ENCODE measurements at places on chromosomes 4 and X.

- DNase-seq: no peak
Measured at GRCh38 chr4:128564081-128564630, 245.3 kb upstream of the JADE1 start.

GRCh38 chrX:48971249-48972219 lies at the start of gene KCND1:
TSS of gene KCND1 (minus strand) at chrX:48971844. CDS start at chrX:48970271, 1,573 bp downstream.
- DNase-seq: peak; percentile 62

DNA sequence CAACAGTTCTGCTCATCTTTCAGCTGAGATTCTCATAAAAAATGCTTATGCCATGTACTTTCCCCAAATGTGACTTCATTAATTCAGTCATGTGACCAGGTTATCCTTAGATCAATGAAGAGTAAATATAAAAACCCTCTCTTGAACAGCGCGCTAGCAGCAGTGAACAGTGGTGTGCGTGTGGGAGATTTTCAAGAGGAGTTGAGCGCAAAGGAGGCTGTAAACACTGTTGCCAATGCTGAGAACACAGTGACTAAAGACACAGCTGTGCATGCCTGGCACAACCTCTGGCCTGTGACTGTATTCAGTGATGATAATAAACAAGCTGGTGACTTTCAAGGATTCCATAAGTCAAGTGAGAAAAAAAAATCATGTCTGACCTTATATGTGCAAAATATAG lies 25.1 kb downstream of the MSX1 start:
- DNase-seq: no peak

DNA sequence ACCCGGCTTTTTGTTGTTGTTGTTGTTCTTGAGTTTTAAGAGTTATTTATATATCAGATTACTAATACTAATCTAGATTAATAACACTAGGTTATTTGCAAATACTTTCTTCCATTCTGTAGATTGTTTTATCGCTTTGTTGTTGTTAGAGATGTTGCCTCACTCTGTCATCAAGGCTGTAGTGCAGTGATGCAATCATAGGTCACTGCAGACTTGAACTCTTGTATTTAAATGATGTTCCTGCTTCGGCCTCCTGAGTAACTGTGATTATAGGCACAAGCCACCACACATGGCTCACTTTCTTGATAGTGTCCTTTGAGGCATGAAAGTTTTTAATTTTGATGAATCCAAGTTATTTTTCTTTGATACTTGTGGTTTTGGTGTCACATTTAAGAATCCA lies 129.0 kb downstream of the VSIG4 start:
- DNase-seq: no peak

- DNase-seq: no peak
Measured at GRCh38 chr4:79306795-79307194, 19.1 kb downstream of the NAA11 start.

- DNase-seq: no peak
Measured at GRCh38 chr4:42678512-42678911, 21.6 kb upstream of the ATP8A1 start.

GRCh38 chr4:136302566-136302965 lies 1229.7 kb downstream of the PCDH18 start:
- DNase-seq: no peak

- no peak for DNase-seq
Measured at GRCh38 chr4:182307746-182308145, 64.5 kb downstream of the TENM3 start.

- no peak for DNase-seq
Measured at GRCh38 chr4:104751468-104751867, 256.8 kb upstream of the CXXC4 start.

DNA sequence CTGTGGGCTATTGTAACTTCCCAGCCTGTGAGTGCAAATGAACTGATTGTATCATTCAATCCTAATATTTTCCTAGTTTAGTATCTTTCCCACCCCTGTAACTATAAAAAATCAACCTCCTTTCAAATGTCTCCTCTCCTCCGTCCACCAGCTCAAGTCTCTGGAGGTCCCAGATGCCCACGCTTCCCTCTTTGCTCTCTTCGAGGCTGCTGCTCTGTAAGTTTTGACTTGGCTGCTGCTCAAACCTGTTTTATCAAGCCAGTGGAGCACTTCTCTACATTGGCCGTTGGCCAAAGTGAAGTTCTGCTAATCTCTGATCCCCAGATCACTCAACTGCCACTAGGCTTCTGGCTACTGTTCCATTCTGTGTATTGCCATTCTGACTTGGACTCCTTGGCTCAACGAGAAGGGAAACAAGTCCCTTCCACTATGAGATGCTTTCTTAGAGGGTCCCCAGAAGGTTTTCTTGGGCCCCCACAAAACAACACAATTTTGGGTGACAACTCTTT lies 60.7 kb upstream of the RAPGEF2 start:
- DNase-seq: no peak

DNA sequence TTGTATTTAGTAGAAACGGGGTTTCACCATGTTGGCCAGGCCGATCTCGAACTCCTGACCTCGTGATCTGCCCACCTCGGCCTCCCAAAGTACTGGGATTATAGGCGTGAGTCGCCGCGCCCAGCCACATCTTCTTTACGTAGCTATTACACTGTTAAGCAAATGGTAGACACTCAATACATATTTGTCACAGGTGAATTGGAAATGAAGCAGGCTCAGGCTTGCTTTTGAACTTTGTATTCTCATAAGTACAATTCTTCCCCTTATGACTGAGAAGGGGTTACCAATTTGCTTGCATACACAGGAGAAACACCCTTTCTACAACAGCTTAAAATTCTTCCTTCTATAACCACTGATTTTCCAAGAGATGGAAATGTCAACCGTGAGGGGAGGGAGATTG lies 787 bp upstream of the SRPX2 start:
- no peak for DNase-seq

DNA sequence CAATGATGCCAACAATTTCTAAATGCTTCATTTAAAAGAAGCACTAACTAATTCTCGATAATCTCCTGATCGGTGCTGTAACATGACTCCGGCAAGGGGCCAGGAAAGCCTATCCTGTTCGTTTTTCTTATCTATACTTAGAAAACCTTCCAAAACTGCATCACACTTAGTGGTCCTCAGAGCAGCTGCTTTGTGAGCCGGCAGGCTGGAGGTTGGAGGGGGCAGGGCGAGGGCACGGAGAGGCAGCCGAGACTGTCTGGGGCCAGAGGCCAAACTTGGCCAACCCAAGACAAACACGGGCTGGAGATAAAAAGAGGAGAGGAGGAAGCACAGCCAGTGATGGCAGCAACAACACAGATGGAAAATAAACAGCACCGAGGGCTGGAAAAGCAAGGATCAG lies 455.7 kb downstream of the BCOR start:
- no peak for DNase-seq

- DNase-seq: no peak
Measured at GRCh38 chrX:115449742-115450141, 111.2 kb upstream of the PLS3 start.

DNA sequence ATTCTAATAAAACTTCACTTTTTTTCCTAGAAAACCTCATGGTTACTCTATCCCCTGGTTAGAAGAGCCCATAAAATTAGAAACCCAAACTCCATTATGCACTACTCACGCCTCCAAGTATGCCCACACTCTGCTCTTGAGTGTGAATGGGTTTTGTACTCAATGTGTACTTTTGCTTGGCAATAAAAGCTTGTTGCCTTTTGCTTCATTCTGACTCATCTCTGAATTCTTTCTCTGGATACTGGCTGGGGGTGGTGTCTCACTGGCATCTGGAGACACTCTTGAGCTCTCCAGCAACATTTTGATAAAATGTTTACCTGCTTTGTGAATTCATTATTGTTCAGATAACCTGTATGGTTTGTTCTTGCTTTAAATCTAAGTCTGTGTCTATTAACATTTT lies 963.3 kb downstream of the TRAM1L1 start:
- DNase-seq: no peak

DNA sequence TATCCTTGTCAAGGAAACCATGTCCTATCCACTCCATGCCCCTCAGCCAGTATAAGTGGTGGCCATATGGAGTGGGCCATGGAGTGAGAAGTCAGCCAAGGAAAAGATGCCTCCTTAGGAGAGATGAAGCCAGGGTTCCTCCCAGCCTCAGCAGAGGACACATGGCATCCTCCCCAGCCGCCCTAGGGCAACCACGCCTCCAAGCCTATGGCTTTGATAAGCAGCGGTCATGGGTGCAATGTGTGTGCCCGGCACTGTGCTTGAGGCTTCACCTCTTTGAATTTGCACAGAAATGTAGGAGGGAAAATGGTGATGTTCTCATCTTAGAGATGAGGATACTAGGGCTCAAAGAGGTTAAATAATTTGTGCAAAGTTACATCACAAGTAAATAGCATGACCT lies 34.6 kb upstream of the TBC1D14 start:
- DNase-seq: no peak

- DNase-seq: no peak
Measured at GRCh38 chr4:149788300-149788699, 27.3 kb downstream of the IQCM start.

DNA sequence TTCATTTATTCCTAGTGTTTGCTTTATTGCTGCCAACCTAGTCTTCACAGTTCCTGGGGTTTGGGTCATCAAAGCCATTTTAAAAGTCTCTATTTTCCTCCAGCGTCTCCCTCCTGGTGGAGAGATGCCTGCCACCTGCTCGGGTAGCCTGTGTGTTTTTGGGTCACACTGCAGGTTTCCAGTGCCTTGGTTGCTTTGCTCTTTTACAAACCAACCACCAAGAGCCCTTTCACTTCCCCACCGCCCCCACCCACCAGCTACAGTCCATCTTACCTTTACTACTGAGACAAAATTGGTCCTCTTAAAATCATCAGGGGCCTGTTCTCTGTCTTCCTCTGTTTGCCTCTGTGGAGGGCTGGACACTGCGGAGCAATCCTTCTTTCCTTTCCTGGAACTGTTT lies 280.5 kb upstream of the GATB start:
- no peak for DNase-seq

- DNase-seq: no peak
Measured at GRCh38 chr4:47278631-47279030, 184.9 kb downstream of the COMMD8 start.

GRCh38 chr4:183448436-183448835 lies 4.0 kb downstream of the CDKN2AIP start:
- DNase-seq: no peak

DNA sequence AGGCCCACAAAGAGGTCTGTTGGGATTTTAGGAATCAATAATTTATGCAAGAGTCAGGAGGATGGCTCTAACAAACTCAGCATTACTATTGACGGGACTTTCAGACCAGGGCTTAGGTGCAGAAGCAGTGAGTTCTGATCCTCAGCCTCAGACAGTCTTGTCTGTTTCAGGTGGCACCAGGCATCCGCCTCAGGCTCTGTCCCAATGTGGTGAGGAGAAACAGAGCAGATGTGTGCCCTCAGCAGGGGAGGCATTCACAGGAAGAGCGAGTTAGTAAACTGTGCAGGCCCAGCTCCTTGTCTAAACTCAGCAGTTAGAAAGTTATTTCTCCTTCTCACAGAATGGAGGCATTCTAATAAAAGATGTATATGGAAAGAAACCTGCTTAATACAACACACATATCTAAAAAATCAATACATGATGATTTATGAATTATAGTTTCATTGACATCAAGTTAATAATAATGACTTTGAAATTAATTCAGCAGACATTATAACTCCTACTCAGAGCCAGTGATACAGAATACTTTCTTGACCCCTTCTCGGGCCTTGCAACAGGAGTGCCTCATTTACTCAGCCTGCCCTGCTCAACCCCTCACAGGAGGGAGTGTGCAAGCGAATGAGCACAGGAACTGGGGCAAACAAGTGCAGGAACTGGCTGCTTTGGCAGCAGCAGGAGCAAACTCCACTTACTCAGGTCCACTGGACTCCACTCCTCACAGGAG lies 202.8 kb upstream of the SMIM31 start:
- DNase-seq: no peak

Data from activated effector memory CD4-positive, alpha-beta T cell treated with anti-CD3 and anti-CD28 coated beads, Interleukin-2, amount 50 U/mL, for 16 hours (primary cell).